ENCODE measurements at places on chromosomes 1 and 21.

DNA sequence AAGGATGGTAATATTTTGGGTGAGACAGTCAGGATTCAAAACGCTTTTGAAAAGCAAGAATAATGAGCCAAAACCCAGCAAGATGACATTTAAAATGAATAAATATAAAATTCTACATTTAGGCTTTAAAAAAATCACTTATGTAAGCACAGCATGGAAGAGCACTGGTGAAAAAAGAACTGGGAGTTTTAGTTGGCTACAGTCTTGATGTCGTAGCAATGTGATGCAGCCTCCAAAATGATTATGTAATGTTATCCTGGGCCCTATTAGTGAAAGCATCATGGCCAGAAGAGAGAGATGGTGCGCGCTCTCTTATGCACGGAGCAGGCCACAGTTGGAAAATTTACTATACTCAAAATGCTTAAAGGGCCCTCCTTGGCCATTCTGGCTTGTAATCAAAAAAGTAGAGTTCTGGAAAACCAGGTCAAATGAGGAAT lies 5.1 kb downstream of the KCNJ9 start:
- no peak for DNase-seq

DNA sequence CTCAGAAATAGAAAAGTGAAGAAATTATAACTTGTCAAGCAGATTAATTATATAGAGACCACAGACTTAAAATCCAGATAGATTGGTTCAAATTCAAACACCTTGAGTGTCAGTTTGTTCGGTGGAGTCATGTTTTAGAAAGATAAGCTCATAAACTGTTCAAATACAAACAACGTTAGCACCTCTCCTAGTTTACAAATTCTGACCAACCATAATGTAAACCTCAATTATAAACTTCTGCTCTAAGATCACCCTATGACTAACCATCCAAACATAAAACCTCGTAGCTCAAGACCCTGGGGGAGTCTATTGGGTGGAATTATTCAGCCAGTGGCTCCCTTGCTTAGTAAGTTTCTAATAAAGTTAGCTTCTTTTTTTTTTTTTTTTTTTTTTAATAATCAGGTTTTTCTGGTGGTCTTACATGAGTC lies 12.4 kb downstream of the CBR1 start:
- DNase-seq: no peak

DNA sequence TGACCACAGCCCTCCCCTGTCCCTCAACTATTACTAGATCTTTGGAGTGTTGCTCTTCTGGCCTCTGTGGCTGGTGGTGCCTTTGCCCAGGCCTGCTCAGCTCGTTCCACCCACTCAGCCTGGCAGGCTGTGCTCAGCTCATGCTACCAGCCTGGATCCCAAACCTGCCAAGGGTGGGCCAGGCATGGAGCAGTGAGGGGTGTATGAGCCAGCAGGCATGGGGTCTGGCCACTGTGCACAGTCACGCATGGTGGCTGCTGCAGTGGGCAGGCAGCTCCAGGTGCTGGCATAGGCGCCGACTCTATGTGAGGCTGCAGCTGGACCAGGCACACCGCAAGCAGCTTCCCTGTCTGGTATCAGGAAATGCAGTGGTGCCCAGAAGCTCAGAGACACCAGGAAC lies 449.9 kb downstream of the MATN1 start:
- no peak for DNase-seq

DNA sequence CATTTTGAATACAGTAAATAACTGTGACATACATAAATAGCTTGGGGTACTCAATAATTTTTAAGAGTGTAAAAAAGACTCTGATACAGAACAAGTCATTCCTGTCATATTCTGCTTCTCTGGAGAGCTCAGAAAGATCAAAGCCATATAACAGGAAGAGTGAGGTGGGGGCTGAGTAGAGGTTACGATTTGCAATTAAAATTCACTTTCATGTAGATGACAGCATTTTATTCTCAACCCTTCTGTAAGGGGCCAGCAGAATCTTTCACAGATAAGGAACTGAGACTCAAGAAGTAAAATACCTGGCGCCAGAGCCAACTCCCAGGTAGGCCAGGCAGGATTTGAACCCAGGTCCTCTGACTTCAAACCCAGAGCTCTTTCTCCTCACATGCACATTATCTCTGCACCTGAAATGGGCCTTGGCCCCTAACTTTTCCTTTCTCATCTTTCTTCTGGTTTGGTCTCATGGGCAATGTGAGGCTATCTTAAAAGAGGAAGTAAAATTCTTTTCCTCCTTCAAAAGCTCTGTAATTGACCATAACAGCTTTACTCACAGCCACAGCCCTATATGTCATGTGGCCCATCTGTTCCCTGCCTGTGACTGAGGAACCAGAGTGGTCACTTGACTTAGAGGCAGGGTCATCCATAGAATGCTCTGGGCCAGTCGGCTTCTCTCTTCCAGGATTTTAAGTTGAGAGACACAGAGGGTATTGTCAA lies 80.9 kb upstream of the SYT6 start:
- peak; percentile 20 for DNase-seq

DNA sequence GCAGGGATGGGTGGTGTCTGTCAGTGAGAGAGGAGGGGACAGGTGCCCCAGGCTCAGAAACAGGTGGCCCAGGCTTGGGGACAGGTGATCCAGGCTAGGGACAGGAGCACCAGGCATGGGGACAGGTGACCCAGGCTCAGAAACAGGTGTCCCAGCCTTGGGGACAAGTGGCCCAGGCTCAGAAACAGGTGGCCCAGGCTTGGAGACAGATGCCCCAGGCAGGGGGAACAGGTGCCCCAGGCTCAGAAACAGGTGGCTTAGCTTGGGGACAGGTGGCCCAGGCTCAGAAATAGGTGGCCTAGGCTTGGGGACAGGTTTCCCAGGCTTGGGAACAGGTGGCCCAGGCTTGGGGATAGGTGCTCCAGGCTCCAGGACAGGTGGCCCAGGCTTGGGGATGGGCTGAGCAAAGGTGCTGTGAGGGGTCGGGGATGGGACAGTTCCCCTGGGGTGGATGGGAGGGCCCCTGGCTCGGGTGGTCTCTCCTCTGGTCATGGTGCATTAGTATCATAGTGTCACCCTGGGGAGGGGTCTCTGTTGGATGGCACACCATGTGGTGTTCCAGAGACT lies 87.7 kb upstream of the C1orf174 start:
- DNase-seq: no peak

DNA sequence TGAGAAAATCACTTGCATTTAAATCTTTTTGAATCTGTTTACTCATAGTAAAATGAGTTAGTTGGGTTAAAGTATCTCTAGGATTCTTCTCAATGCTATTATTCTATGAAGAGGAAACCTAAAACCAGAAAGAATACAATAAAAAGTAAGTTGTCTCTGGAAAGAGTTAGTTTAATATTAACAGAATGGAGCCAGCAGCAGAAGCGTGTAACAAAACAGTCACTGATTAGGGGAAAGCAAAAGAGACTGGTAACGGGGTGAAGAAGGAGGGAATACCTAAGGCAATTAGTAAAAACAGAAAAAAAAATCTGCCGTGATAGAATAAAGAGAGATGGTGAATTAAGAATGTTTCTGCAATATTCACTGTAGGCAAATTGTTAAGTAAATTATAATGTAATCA lies 60.0 kb downstream of the NRDC start:
- DNase-seq: no peak

DNA sequence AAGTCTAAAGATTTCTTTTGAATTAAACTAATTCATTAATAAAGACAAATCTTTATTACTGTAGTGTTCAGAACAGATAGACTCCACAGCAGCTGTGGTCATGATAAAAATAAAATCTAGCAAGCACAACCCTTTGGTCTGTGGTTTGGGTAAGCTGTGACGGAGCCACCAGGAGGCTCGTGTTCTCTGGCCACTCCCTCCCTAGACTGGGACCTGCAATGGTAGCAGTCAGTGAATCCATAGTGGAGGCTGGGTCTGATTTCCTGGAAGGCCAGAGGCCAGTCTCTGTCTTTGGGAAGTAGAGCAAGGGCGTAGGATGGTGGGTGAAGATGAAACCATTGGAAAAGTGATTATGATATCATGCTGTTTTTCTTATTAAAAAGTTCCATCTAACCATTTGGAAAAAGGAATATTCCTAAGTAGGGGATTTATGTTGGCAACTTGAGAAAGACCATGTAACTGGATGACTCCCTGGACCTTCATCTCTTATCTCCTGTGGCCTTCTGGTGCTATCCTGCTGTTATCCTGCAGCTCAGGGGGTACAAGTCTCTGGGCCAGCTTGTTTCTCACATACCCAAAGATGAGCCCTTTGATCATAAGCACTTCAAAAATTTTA lies 39.0 kb downstream of the TENT5C start:
- DNase-seq: no peak

DNA sequence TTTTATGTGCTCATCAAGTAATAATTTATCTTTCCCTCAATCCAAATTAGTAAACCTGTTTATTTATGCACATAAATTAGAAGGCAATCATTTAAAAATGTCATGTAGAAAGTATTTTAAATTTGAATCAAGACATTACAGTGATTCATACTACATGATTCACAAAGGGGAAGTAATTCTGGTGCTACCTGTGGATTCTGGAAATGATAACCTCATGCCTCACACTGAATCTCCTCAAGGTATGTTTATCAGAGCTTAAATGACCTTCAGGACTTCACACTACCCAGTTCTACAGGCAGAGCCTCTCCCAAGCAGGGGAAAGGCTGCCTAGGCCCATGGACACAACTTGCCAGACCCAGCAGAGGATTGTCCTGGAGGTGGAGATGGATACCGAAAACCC lies 25.2 kb upstream of the TDRD10 start:
- no peak for DNase-seq

DNA sequence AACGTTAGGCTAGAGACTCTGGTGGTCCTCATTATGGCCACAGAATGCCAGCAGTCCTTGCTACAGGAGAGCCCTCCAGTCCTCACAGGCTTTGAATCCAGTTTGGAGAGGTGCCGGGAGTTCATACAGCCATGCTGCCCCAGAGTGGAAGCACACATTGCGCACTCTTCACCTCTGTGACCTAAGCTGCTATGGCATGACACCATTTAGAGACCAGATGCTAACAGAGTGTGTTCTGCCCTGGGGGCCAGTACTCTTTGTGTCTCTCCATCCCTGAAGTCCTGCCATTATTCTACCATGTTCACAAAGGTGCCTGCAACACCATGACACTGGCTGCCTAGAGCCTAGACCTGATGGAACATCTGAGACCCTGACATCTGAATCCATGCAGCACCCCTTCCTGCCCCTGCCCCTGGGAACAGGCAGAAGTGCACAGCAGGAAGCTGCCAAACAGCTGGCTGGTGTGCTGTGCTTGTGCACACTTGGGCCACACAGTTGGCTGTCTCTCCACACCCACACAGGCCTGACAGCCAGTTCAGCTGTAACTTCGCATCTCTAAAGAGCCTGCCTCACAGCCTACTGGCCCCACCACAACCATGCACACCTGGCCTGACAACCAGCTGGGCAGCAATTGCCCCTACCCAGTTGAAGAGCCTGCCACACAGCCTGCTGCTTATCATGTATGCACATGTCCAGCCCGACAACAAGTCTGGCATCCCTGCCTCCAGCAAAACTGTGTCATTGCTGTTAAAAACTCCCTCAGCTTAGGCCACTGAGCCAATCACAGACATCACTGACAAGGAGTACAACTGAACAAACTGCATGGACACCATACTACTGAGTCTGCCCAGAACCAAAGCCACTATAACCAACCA lies 49.1 kb downstream of the MCOLN2 start:
- no peak for DNase-seq

- DNase-seq: no peak
These were observed 7.5 kb downstream of the KNCN start for GRCh38 chr1:46543761-46544560.

- peak; percentile 74 for DNase-seq
These were observed 1.5 kb downstream of the IVNS1ABP start for GRCh38 chr1:185315445-185316071.

GRCh38 chr1:229440851-229441537 lies 7.1 kb upstream of the ACTA1 start:
- DNase-seq: no peak

DNA sequence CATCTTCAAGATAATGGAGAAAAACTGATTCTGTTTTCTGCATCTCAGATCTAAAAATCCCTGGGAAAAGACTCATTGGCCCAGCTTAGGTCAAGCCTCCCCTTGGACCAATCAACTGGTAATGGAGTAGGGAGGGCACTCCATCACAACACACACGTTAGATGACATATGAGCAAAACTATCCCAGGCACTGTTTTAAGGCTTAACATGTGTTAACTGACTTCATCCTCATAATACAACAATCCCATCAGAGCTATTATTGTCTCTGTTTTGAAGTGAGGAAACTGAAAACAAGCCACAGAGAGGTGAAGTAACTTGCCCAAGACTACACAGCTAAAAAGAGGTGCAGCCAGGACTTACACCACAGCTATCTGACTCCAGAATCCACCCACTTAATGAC lies 14.7 kb upstream of the CITED4 start:
- no peak for DNase-seq

DNA sequence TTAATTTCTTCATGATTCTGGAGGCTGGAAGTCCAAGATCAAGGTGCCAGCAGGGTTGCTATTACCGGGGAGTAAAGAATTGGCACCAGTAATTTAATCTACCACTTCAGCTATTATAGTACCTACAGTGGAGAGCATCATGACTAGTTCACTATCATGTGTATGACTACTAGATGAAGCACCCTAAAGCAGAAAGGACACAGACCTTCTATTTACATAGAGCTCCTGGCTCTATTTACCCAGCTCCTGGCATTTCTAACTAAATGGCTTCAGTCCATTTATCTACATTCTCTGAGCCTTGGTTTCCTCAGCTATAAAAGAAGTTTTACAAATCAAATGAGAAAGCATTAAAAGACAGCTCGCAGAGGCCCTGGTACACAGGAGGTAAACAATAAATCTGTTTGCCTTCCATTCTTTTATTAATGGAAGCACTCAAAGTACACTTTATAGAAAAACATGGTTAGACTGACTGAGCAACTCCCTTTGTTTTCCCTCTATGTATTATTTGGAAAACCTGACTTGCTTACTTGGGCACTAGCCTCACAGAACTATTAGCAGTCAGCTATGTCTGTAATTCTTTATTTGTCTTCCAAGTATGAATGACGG lies 203.0 kb downstream of the SLC35F3 start:
- DNase-seq: no peak

Data from body of pancreas (tissue), 4 donors.